GM18507 (cell line): ENCODE measurements at places on chromosomes 7 and 10.

GRCh38 chr7:136966825-136967224 lies 98.4 kb downstream of the CHRM2 start:
- DNase-seq, result no peak

GRCh38 chr7:41058986-41059741 lies 643.7 kb downstream of the INHBA start:
- no peak for DNase-seq

DNA sequence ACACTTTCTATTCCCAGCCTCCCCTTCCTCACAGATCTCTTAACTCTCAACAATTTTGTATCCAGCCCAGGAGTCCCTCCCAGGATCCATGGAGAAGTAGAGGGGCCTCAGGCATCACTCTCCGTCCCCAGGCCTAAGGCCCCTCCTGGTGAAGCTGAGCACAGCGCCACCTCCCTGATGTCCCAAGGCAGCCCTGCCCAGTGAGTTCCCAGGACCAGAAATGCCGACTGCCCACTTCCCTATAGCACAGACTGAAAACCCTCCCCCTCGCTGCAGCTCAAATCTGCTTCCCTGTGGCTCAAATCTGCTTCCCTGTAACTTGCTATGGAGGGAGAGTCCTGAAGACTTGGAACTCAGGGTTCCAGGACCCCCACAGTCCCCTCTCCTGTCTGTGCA lies 35.6 kb downstream of the YKT6 start:
- DNase-seq, result no peak

- no peak for DNase-seq
Observed at GRCh38 chr10:117631276-117632145, 89.0 kb downstream of the EMX2 start.

- DNase-seq, result no peak
Observed at GRCh38 chr7:83117466-83117865, 45.2 kb downstream of the PCLO start.

DNA sequence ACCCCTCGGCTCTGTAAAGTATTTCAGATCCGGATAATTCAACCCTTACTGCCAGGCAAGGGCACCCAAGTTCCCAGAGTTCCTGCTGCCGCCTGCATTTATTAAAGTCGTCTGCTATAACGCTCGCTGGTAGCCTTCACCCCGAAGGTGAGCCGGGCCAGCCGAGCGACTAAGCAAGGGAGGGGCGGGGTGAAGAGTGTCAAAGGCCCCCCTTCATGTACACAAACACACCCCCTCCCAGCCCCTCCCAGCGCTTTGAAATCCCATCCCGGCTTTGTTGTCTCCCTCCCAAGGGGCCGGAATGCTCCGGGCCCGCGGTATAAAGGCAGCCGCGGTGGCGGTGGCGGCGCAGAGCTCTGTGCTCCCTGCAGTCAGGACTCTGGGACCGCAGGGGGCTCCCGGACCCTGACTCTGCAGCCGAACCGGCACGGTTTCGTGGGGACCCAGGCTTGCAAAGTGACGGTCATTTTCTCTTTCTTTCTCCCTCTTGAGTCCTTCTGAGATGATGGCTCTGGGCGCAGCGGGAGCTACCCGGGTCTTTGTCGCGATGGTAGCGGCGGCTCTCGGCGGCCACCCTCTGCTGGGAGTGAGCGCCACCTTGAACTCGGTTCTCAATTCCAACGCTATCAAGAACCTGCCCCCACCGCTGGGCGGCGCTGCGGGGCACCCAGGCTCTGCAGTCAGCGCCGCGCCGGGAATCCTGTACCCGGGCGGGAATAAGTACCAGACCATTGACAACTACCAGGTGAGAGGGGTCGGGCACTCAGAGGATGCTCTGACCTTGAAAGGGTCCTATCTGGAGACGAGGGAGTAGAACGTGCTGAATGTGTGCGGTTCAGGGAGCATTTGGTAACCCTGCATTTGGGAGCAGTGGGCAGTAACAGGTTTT lies at the start of gene DKK1:
Gene DKK1, plus strand, starts transcription at position 349 of the 889 bp plus-strand sequence. Its CDS starts 154 bp downstream, at position 503.
- no peak for DNase-seq

GRCh38 chr7:121520911-121521310 lies 124.8 kb upstream of the FAM3C start:
- DNase-seq, result no peak

DNA sequence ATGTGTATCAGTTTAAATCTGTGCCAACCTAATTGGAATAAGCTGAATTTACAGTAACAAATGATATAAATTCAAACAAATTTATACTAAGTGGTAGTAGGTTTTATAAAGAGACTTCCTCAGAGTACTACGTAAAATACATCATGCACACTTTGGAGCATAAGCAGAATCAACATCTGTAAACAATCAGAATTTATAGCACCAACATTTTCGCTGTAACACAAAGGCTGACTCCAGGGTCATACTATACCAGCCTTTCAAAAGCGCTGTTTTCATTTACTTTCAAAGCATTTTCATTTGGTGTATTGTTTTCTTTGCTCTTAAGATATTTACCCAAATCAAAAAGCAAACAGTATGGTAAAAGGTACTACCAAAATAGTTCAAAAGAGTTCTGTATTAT lies 29.3 kb upstream of the TMEM168 start:
- DNase-seq, result no peak

GRCh38 chr10:60733517-60733822 lies 44.8 kb upstream of the CDK1 start:
- DNase-seq, result no peak

DNA sequence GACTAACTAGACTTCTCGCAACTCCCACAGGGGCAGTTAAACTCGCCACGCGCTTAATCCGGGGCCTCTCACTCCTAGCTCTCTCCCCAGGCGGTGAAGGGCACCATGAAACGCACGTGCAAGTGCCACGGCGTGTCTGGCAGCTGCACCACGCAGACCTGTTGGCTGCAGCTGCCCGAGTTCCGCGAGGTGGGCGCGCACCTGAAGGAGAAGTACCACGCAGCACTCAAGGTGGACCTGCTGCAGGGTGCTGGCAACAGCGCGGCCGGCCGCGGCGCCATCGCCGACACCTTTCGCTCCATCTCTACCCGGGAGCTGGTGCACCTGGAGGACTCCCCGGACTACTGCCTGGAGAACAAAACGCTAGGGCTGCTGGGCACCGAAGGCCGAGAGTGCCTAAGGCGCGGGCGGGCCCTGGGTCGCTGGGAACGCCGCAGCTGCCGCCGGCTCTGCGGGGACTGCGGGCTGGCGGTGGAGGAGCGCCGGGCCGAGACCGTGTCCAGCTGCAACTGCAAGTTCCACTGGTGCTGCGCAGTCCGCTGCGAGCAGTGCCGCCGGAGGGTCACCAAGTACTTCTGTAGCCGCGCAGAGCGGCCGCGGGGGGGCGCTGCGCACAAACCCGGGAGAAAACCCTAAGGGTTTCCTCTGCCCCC lies 19.5 kb downstream of the WNT8B start:
- DNase-seq, result peak; percentile 33

- DNase-seq, result no peak
Observed at GRCh38 chr10:78467496-78468106, 433.9 kb downstream of the RPS24 start.

DNA sequence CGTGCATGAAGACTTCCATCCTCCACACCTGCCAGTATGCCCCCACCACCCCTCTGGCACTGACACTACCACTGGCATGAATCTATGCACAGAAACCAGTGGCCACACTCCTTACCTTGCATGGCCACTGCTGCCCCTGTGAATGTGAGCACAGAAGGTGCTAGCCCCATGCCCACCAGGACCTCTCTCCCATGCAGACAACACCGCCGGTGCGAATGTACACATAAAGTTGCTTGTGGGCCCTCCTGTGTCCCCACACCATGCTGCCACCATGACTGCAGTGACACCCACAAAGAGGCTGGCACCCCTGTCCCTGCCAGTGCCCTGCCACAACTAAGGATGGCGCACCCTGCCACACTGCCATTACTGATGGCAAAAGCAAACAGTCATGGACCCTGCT lies 289.5 kb upstream of the KCND2 start:
- no peak for DNase-seq

- DNase-seq, result no peak
Observed at GRCh38 chr10:34872820-34873219, 57.7 kb upstream of the PARD3 start.

GRCh38 chr10:122561792-122562191 lies 1.2 kb downstream of the DMBT1 start:
- no peak for DNase-seq

DNA sequence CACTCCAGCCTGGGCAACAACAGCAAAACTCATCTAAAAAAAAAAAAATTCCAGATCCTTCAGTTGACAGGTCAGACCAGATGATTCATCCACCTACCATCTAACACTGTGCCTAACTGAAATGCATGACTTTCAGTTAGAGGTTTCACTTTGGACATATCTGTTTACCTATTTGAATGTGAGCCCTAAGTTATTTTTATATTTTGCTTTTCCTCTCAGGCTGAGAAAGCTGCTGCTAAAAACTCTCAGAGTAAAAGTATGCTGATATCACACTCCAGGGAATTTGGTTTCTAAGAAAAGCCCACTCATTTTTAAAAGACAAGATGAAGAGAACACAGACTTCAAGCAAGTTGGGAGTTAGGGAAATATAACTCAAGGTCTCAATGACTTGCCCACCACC lies 126.0 kb downstream of the SGMS1 start:
- peak; percentile 25 for DNase-seq

DNA sequence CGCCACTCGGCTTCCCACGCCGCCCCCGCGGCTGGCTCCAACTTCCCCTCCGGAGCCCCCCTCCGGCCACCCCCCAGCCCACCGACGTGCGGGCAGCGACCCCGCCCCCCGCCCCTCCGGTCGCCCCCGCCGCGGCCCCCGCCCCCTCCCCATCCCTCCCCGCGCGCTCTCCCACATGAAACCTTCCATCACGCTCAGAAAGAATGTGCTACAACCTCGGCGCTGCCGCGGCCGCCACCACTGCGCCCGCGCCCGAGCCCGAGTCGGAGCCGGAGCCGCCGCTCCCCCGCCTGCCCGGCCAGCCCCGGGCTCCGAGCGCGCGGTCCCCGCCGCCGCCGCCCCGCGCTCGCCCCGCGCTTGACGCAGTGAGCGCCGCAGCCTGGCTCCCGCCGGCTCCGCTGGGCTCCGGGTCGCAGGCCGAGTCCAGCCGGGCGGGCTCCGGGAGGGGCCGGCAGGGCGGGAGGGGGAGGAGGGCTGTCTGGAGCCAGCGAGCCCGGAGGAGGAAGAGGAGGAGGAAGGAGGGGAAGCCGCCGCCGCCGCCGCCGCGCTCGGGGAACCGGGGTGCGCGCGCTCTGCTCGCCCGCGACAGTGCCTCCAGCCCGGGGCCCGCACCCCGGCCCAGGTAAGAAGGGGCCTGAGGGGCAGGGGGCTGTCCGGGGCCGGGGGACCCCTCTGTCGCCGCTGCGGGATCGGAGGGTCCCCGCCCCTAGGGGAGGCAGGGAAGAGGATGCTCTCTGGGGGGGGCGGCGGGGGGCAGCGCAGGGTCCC lies 4.3 kb upstream of the ELFN1 start:
- DNase-seq, result no peak

GRCh38 chr7:39027491-39027890 lies 49.8 kb downstream of the POU6F2 start:
- DNase-seq, result no peak

GRCh38 chr7:50272808-50273207 lies 31.7 kb upstream of the IKZF1 start:
- DNase-seq, result no peak
